Kidney (tissue), 22 donors: ENCODE measurements at places on chromosomes 11 and 22.
A peak's percentile ranks its signal among the peaks of the same experiment; 100 is the strongest.

DNA sequence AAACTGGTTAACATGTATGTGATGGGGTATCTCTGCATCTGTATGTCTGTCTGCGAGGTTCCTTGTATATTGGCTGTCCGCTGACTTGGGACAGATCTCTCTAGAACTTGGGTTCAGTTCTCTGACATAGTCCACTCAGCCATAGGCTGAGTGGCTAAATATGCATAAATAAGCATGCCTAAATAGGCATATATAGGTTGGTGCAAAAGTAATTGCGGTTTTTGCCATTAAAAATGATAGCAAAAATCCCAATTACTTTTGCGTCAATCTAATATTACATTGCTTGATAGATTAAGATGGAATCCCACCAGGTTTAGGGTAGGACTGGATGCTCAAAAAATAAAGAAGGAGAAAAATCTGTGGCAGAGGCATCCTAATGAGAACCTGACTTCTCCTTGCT, 8.8 kb downstream of the LRRC55 start:
- no peak overlapping the region for H3K4me3 ChIP-seq
- no peak for DNase-seq
- H3K27ac ChIP-seq: no peak overlapping the region
- H3K36me3 ChIP-seq: no peaks in the 10 kb centered on the region

- H3K36me3 ChIP-seq: peaks cover 3% of the 10 kb centered on the region
- H3K27ac ChIP-seq: no peak overlapping the region
- no peak overlapping the region for H3K4me3 ChIP-seq
- no peak for DNase-seq
- H3K4me1 ChIP-seq: no peaks in the 10 kb centered on the region
- no peaks in the 10 kb centered on the region for H3K27me3 ChIP-seq
These were observed 124.2 kb downstream of the MIAT start for GRCh38 chr22:26781596-26781995.

DNA sequence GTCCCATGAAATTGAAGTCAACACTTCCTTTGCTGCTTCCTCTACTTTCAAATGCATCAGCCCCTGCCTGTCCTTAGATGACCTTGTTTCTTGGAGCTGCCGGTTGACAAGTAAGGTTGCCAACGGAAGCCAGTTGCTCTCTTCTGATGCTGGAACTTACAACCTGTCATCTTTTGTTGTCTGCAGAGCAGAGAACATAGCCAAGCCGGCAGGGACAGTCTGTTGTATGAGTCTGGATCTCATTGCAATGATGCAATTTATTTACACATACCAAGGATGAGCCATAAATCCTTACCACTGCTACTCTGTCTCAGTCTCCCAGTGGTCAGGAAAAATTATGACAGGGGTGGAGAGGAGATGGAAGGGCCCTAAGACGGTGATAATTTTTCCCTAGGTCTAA, 151.4 kb downstream of the BLID start:
- no peaks in the 10 kb centered on the region for H3K4me1 ChIP-seq
- no peak for DNase-seq
- no peaks in the 10 kb centered on the region for H3K27me3 ChIP-seq
- H3K36me3 ChIP-seq: no peaks in the 10 kb centered on the region
- no peak overlapping the region for H3K4me3 ChIP-seq
- no peak overlapping the region for H3K27ac ChIP-seq

DNA sequence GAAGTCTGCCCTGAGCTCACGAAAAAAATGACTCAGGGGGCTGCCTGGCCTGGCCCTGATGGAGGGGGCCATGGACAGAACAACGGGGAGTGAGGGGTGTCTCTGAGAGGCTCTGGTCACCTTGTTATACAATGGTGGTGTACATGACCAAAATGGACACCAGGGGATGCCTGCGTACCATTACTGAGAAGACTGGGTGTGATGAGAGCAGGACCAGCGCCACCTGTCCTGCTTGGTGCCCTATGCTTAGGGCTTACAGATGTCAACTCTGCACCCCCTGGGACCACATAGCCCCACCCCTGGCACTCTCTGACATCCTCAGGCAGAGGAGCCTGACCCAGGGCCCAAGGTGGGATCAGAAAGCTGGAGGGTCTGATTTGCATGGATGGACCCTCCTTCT, 104.8 kb downstream of the ZNF280B start:
- no peak for DNase-seq
- H3K4me3 ChIP-seq: no peak overlapping the region
- H3K27ac ChIP-seq: no peak overlapping the region
- no peaks in the 10 kb centered on the region for H3K36me3 ChIP-seq

DNA sequence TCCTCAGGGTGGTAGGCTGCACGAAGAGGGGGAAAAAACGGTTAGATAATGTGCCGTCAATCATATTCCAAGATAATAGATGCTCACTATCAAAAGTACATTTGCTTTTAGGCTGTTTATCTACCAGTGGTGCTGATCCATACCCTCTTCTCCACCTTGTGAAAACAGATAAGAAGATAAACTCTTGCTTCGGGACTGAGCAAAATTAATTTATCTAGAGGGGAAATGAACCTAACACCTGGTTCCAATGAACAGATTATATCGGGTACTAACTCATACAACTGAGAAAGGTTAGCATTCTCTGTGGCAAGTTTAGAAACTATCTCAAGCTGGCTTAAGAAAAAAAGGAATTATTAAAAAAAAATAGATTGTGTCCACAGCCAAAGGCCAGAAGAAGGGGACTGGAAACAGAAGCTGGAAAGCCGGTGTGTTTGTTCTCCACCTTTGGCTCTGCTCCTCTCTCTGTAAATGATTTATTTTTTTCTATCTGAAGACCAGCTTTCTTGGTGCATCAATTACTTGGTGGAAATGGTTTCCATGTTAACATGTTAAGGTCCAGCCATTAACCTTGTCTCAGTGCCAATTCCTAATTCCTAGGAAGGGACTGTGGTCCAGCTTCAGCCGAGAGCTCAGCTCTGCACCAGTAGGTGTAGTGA, 55.8 kb downstream of the SC5D start:
- no peak overlapping the region for H3K27ac ChIP-seq
- no peak for DNase-seq
- H3K4me1 ChIP-seq: no peaks in the 10 kb centered on the region
- no peak overlapping the region for H3K4me3 ChIP-seq

DNA sequence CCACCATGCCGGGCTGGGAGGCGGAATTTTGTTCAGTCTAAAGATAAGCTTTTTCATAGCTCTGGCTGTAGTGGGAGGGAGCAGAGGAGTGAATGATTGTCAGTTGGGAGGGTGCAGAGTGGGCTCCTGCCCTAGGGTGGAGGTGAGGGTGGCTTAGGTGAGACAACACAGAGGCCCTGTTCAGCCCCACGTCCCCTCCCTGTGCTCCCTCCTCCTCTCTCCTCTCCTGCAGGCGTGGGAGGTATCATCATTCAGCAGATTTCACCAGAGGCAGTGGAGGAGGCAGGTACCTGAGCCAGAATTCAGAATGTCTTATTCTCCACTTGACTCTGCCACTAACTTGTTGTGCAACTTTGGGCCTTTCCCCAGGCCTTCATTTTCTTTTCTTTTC, 1.7 kb upstream of the THRSP start:
- no peaks in the 10 kb centered on the region for H3K36me3 ChIP-seq
- H3K4me3 ChIP-seq: no peak overlapping the region
- H3K27ac ChIP-seq: no peak overlapping the region
- DNase-seq: peak; percentile 39
- no peaks in the 10 kb centered on the region for H3K27me3 ChIP-seq
- H3K4me1 ChIP-seq: no peaks in the 10 kb centered on the region

DNA sequence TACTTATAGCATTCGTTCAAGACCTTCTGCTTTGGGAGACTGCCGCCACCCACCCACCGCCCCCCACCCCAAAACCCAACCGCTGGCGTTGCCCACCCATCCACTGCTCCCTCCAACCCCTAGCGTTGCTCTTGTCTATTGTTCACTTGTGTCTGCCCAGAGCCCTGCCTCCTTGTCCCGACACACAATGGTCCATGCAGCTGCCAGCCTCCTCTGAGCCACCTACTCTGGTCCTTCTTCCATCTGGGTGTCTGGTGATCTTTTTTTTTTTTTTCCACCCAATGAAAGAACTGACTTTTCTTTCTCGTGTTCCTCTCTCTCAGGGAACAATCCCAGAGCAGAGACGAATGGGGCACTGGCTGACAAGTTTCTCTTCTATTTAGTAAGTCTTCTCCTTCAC, 256.0 kb upstream of the SESN3 start:
- no peak for DNase-seq
- no peak overlapping the region for H3K4me3 ChIP-seq
- no peaks in the 10 kb centered on the region for H3K36me3 ChIP-seq
- no peaks in the 10 kb centered on the region for H3K4me1 ChIP-seq
- H3K27ac ChIP-seq: no peak overlapping the region

DNA sequence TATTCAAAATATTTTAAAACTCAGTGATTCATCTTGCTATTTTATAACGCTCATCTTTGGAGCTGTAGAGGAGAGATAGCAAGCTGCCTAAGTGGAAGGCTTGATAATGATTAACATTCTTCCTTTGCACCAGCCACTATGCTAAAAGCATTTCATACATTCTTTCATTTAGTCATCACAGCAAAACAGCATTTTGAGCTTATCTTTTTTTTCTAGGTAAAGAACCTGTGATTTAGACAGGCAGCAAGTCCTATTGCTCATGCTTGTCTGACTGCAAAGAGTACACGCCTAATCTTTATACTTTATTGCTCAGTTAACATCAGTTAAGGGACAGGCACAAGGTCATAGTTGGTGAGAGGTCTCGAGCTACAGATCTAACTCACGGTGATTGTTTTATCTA, 713.1 kb upstream of the ARHGAP42 start:
- H3K4me1 ChIP-seq: no peaks in the 10 kb centered on the region
- no peak overlapping the region for H3K4me3 ChIP-seq
- H3K27ac ChIP-seq: no peak overlapping the region

- H3K27ac ChIP-seq: no peak overlapping the region
- no peaks in the 10 kb centered on the region for H3K27me3 ChIP-seq
- no peak for DNase-seq
- H3K4me3 ChIP-seq: no peak overlapping the region
- no peaks in the 10 kb centered on the region for H3K4me1 ChIP-seq
These were observed 266.4 kb downstream of the KCNA4 start for GRCh38 chr11:29750392-29750791.

GRCh38 chr11:64246871-64247728, at the start of gene PPP1R14B:
TSS of gene PPP1R14B (minus strand) at chr11:64246943. CDS start at chr11:64246673, 270 bp downstream.
- H3K4me3 ChIP-seq: peak within 1 kb of the TSS; percentile 97
- no peaks in the 10 kb centered on the region for H3K27me3 ChIP-seq
- DNase-seq: peak; percentile 94
- no peaks in the 10 kb centered on the region for H3K36me3 ChIP-seq

DNA sequence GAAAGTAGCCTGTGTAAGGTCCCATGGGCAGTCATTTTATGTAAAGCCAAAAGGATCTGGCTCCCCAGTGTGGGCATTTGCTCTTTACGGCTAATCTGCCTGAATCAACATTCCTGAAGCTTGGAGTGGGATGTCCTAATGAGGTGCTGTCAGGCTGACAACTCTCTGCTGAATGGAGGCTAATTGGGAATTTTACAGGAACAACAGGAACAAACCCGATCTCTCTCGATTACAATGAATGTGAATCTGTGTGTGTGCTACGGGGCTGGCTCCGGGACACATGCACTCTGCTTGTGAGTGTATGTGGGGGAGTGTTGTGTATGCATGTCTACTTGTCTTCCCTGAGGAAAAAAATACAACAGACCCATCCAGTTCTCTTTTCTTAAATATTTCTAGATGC, 415.2 kb downstream of the TENM4 start:
- no peaks in the 10 kb centered on the region for H3K36me3 ChIP-seq
- no peaks in the 10 kb centered on the region for H3K4me1 ChIP-seq
- DNase-seq: peak; percentile 64
- H3K4me3 ChIP-seq: no peak overlapping the region
- H3K27me3 ChIP-seq: no peaks in the 10 kb centered on the region
- H3K27ac ChIP-seq: no peak overlapping the region

GRCh38 chr11:128590587-128590986, 3.2 kb upstream of the ETS1 start:
- no peaks in the 10 kb centered on the region for H3K4me1 ChIP-seq
- H3K27me3 ChIP-seq: no peaks in the 10 kb centered on the region
- no peak for DNase-seq
- no peak overlapping the region for H3K4me3 ChIP-seq

GRCh38 chr22:32708830-32709229, 92.7 kb upstream of the TIMP3 start:
- no peaks in the 10 kb centered on the region for H3K27me3 ChIP-seq
- H3K36me3 ChIP-seq: no peaks in the 10 kb centered on the region
- no peaks in the 10 kb centered on the region for H3K4me1 ChIP-seq
- H3K4me3 ChIP-seq: no peak overlapping the region
- no peak overlapping the region for H3K27ac ChIP-seq

DNA sequence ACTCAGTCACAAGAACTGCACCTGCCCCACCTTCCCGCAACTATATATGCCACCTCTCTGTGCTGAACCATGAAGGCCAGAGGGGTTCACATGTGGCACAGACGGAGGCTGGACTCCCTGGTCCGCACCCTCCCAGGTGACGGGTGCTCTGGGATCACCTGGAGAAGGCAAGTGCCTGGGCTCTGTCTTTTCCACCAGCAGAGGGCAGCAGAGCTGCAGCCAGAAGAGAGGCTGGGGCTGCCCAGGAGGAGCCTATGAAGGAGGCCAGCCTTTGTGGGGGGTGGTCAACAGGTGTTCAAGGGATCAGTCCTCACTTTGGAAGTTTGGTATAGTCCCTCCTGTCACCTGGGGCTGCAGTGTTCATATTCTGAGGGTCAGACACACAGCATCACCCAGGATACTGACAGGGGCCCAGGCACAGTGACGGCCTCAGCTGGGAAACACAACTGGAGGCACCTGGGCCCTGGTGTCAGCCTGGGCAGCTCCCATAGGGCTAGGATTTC, 39.2 kb upstream of the IGLL5 start:
- DNase-seq: peak; percentile 78
- no peaks in the 10 kb centered on the region for H3K4me1 ChIP-seq
- no peaks in the 10 kb centered on the region for H3K27me3 ChIP-seq
- no peak overlapping the region for H3K27ac ChIP-seq

DNA sequence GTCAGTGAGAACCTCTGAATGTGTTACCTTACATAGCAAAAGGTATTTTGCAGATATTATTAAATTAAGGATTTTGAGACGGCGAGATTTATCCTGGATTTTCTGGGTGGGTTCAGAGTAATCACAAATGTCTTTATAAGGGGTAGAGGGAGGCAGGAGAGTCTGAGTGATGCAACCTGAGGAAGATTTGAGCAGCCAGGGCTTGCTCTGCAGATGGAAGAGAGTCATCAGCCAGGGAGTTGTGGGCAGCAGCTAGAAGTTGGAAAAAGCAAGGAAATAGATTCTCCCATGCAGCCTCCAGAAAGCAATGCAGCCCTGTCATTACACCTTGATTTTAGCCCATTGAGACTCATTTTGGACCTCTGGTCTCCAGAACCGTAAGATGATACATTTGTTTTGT, 4.1 kb upstream of the WDR74 start:
- H3K4me1 ChIP-seq: no peaks in the 10 kb centered on the region
- no peak overlapping the region for H3K4me3 ChIP-seq
- H3K36me3 ChIP-seq: no peaks in the 10 kb centered on the region
- H3K27me3 ChIP-seq: no peaks in the 10 kb centered on the region
- DNase-seq: no peak
- H3K27ac ChIP-seq: no peak overlapping the region

DNA sequence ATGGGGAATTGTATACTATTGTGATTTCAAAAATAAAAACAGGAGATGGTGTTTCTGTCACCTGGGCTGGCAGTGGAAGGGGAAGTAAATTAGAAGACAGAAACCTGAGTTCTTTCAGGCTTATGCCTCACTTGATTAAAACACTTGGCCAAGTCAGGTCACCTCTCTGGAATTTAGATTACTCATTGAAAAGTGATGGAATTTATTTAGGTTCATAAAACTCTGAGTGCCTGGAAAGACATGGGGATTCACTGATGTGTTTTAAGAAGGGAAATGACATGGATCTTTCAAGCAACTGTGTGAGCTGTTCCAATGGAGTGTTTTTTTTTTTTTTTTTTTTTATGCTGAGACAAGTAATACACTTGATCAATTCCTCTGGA, 400.1 kb downstream of the TMEM135 start:
- no peaks in the 10 kb centered on the region for H3K36me3 ChIP-seq
- no peak overlapping the region for H3K4me3 ChIP-seq
- DNase-seq: no peak
- no peaks in the 10 kb centered on the region for H3K4me1 ChIP-seq
- no peak overlapping the region for H3K27ac ChIP-seq
